Activated CD4-positive, alpha-beta T cell treated with anti-CD3 and anti-CD28 coated beads for 4 hours (primary cell): ENCODE measurements at places on chromosomes 3 and 15.

DNA sequence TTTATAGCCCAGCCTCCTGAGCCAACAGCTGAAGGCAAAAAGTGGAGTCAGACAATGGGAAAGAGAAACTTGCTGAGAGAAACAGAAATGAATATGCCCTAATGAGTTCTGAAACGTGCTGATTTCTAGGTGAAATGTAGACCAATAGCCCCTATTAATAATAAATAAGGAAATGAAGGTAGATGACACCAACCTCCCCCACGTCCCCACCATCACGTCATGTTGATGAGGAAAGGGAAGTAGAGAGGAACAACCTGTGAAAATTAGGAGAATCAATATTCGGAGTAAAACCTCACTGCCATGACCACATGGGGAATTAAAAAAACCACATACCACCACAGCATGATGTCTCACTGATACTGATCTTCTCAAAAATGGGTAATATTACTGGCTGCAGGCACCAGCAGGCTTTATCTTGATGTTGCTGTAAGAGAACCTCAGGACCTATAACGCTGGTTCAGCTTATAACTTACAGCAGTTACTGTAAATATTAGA, 64.0 kb downstream of the KAT2B start:
- peak; percentile 56 for DNase-seq

DNA sequence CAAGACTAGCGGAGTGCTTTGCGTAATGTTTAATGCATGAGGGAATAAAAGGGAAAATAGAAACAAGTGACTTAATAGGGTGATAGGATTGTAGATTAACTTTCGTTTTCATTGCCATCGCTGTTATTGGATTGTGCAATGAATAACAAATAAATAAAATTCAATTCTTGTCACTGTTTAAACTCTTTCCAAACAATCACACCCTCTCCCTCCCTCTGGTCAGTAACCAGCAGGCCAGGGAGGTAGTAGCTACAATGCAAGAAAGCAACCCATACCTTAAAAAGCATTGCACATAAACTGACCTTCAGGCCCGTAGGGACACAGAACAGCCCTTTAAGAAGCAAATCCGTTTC, 705 bp upstream of the TFRC start:
- no peak for DNase-seq

GRCh38 chr3:179536256-179536655, 26.5 kb upstream of the ACTL6A start:
- no peak for DNase-seq

GRCh38 chr3:331881-332280, 135.3 kb downstream of the CHL1 start:
- no peak for DNase-seq

DNA sequence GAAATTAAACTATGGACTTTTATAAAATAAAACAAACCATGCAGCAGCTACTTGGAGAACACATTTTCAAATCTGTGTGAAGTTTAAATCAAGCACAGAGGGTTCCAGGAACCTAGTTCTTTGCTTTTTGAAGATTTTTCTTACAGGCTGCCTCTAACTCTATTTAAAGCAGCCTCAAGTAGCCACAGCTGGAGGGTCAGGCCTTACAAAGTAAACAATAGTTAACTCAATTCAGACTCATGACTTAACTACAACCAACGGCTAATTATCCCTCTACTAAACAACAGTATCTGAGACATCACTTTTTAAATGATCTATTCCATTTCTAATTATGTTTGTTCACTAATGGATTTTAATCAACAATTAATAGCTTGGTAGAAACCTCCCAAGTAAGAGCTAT, 9.8 kb downstream of the LRIG1 start:
- DNase-seq, result no peak
